ENCODE measurements at places on chromosomes 4 and X.

DNA sequence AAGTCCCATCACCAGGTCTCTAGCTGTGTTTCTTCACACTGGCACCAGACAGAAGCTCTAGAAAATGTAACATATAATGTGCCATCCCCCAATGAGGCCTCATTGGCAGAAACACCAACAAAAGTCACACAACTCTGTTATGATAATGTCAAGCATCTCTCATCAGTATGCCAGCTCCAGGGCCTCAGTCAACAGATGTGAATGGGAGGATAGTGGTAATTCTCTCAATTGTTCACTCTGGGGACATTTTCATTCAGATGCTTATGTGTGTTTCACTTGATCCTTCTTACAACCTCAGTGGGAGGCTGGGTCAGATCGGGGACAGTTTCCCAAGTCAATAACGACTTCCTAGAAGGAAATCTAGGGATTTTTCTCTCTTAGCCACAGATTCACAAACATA, 57.5 kb upstream of the SCOC start:
- no peak for DNase-seq

GRCh38 chr4:64465263-64465662, 56.0 kb upstream of the TECRL start:
- DNase-seq = no peak

DNA sequence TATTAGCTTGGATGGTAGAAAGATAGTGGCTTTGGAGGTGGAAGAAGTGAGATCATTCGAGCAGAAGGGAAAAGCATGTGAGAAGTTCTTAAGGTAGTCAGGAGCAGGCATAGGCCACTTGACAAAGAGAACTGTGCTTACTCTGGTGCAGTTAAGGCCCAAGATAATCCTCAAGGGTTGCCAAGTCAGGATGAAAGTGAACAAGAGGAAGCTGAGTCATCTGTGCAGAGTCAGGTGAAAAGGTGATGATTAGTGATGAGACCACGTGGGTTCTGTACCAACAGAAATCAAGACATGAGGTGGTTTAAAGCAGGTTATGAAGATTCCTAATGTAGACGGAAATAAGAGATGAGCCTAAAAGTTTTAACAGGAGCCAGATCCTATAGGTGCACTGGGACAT, 369.8 kb downstream of the DTHD1 start:
- no peak for DNase-seq

GRCh38 chr4:83305187-83305586, 20.6 kb upstream of the COQ2 start:
- no peak for DNase-seq

All from activated B cell treated with CpG ODN at 0.5 μM for 24 hours (primary cell).